ENCODE measurements at places on chromosomes 4 and X.

- no peak for DNase-seq
These were observed 680 bp upstream of the ASMTL start for GRCh38 chrX:1453395-1453783.

- peak; percentile 99 for DNase-seq
These were observed 34.2 kb upstream of the TBC1D14 start for GRCh38 chr4:6875431-6875831.

GRCh38 chr4:108171339-108172230, 2.9 kb upstream of the LEF1 start:
- no peak for DNase-seq

GRCh38 chrX:83512111-83512510, 4.0 kb downstream of the POU3F4 start:
- DNase-seq, result no peak

Data from Kasumi-1 (cell line).